Stimulated activated naive B cell treated with anti-CD40 and anti-IgM and Interleukin-4, amounts not matched to agents 10 μg/mL and 1 μg/mL and 100 μg/mL, for 72 hours (primary cell): ENCODE measurements at places on chromosomes 5 and 9.
A peak's percentile ranks its signal among the peaks of the same experiment; 100 is the strongest.

DNA sequence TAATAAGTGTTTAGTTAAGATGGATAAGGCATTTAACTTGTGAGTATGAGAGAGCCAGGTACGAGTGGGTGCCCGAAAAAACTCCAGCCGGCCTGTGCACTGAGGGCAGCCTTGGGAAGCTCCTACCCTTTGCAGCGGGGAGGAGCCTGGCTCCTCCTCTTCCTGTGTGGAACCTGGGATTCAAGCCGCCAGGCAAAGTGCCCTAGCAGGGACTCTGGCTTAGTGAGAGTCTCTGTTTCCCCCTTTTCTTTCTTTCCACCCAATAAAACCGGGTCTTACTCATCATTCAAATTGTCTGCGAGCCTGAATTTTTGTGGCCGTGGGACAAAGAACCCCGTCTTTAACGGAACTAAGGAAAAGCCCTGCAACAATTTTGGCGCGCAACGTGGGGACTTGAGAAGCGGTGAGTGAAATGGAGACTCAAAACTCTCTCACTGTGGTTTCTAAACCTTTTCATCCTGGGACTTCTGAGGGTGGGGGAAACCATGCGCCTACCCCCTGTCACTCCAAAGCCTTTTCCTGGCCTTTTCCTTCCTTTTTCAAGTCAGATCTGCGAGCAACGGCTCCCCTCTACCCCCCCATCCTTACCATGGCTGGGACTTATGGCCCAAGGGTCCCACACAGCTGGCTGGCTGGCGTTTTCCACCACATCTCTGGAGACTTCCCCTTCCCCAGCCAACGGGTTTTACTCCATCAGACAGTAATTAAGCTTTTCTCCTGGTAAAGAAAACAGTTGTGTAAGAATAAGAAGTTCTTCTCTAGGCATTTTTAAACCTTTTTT, 535.7 kb upstream of the ACO1 start:
- DNase-seq = no peak

GRCh38 chr5:91283326-91283725, 99.8 kb downstream of the ARRDC3 start:
- DNase-seq = no peak

DNA sequence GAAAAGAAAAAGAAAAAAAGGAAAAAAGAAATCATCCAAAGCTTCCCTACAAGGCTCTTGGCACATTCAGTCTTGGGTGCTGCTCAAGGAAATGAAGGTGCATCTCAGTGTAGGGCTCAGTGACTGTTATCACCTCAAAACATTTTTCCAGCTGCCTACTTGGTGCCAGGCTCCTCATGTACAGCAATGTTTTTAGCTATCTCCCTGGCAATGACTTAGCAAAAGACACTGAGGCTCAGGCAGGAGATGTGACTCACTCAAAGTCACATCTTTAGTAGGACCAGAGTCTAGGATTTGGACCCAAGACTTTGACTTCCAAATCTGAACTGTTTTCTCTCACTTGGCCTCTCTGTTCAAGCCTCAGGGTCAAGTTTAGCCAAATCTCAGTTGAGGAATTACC, 264.2 kb downstream of the CRB2 start:
- DNase-seq = no peak

DNA sequence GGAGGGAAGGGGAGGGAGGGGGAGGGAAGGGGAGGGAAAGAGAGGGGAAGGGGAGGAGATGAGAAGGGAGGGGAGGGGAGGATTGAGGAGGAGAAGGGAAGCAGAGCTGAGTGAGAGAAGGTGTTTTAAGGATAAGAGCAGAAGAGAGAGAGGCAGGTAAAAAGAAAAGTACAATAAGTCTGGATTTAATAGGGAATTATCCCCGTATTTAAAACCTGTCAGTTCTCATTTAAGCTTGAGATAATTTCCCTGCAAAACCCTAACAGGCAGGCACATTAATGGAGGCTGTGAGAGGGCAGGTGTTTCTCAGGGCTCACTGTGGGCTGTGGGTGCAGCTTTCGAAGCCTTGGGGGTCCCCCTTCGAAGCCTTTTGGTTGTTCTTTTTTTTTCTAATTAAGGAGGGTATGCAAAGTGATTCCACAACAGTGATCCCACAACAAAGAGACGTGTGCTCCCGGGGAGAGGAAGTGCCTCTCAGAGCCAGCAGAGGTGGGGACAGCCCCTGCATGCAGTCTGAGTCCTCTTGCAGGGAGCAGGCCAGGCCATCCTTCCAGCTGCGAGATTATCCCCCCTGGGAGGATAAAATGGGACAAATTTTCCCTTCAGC, 317.9 kb upstream of the IRX1 start:
- peak; percentile 6 for DNase-seq

DNA sequence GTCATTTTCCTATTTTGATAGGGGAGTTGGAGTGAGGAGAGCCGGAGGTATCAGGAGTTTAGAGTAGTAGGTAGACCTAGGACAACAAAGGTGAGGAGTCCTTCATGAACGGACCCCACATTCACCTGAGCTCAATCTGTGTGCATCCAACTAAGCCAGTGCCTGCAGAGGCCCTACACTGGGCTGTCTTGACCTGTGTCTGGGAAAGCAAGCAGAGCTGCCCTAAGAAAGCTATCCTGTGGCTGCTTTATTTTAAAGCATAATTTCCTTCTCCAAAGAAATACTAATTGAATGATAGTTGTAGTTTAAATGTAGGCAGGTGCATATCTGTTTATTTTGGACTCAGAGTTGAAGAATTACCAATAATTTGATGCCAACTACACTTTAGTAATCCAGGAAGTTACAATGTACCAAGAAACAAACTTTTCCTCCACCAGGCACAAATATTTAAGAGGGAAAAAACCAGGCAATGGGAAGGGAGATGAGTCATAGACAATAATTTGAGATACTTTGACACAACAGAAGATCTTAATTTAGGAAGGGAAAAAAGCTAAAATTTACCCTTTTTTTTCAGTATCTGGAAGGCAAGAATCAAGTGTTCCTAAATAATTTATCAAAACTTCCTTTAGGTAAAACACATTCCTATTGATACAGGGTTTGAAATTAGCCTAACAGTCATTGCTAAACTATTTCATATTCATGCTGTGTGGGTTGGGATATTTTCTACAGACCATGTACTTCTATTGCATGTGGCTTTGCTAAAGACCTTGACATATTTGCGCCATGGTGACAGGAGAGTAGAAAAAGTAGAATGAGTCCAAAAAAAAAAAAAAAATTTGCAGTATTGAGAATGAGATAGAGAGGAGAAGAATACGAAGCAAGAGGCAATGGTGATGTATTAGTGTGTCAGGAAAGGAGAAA, 376.6 kb upstream of the TUSC1 start:
- DNase-seq = no peak

GRCh38 chr9:36993933-36994764, 39.9 kb downstream of the PAX5 start:
- peak; percentile 91 for DNase-seq

- no peak for DNase-seq
These were observed 889.7 kb upstream of the CDH9 start for GRCh38 chr5:27928060-27928459.

DNA sequence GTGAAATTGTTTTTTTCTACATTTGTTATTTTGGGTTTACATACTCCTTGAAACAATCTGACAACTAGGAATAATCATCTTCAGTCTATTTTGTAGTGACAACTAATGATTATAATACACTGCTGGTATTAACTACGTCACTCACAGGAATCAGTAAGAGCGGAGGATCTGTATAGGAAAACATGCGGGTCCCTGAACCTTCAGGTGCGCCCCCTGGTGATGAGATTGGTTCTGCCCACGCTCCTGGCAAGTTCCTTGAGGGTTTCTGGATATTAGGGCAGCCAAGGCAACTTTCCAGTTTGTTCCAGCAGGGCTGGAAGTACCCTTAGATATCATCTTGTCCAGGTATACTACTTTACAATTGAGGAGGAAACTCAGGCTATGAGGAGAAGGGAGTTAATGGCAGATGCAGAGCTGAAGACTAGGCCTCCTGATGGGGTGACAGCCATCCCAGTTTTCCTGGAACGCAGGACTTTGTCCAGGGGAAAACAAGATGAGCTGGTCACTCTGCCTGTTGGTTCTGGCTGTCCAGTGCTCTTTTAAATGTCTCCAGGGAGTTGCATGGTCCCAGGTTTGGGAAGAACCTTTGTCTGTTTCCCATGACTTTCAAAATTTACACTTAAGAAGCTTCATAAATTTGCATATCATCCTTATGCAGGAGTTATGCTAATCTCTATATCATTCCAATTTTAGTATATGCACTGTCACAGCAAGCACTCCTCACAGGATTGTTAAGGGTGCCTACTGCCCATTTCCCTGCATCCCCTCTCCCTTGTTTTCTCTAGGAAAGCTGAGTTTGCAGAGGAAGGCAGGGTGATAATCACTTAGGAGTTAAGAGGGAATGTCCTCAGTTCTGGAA, 14.9 kb upstream of the WNT8A start:
- DNase-seq = peak; percentile 40

- DNase-seq = no peak
These were observed 48.6 kb upstream of the RNU6ATAC start for GRCh38 chr9:134212809-134213507.

DNA sequence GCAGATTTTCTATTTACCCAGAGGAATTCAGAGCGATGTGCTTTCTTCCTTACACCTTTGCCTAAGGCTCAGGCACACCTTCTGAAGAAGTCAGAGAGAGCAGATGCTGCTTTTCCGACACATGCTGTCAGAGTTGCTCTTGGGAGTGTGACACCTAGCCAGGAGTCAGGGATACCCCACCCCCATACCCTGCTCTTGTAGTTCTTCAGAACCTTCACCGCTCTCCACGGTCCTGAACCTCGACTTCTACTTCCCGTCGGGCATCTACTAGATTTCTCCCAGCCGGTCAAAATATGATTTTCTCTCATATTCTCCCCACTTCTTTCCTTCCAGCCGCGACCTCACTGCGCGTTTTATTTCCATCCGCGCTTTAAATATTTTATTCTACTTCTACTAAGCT, 1.7 kb downstream of the GRIN3A start:
- DNase-seq = no peak

DNA sequence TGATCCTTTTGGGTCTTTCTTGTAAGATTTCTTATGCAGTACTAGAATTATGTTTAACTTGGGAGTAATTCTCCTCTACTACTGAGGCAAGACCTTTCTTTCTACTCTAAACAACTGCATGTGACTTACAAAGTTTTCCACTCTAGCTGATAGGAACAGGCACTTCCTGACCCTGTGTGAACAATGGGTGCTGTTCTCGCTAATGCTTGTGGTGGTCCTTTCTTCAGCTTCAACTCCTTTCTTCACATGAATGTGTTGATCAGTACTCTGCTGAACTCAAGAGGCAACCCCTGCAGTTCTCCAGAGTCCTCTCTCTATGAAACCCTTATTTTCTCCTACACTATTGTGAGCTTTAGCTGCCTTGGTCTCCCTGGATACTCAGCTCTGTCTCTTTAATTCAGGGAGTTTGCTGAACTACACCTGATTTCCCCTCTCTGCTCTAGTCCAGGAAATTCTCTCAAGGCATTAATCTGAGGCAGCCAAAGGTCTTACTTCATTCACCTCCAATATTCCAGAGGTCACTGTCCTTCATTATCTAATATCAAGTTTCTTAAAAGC, 484.6 kb upstream of the PIK3R1 start:
- no peak for DNase-seq

- no peak for DNase-seq
These were observed 78.3 kb downstream of the PARP8 start for GRCh38 chr5:50744776-50745175.

DNA sequence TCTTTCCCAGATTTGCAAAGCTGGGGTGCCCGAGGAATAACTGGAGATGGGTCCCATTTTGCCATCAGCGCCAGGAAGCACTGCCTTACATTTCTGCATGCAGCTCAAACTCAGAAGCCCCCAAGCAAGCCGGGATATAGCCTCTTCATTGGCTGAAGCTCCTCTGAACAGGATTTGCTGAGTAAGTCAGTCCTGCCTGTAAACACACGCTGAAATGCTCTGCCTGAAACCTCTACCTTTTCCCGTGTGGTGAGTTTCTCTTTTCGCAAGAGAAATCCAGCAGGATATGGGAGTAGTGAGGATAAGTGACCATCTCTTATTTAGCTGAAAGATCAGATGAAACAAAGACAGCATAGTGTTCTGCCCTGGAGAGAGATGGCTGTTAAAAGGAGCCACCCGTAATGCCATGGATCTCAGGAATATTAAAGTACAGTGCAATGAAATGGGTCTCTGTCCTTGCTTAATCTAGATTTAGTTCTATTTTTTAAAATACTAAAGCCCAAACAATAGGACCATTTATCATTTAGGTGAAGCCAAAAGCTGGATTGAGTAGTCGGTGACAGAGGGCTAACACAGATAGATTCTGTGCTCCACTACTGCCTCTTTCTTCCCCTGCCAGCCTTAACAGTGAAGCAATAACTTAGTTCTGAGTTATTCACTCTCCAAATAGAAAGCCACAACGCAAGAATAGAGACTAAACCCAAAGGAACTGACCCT, 177.5 kb upstream of the PPP2R2B start:
- DNase-seq = no peak

GRCh38 chr9:111920531-111920930, 23.9 kb downstream of the UGCG start:
- no peak for DNase-seq

DNA sequence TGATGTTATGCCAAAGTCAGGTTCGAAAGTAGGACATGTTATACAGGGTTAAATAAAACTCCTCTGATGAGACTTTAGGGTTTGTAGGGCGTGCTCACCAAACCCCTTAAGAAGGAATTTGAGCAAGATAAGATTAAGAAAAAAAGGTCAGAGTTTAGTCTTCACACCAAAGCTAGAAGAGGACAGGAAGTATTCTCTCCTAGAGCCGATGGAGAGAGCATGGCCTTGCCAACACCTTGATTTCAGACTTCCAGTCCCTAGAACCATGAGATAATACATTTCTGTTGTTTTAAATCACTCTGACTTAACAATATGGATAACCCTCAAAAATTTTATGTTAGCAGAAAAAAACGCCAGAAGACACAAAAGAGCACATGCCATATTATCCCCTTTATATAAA, 16.3 kb upstream of the PLCXD3 start:
- DNase-seq = no peak

- no peak for DNase-seq
These were observed 176.4 kb upstream of the PITX1 start for GRCh38 chr5:135210286-135211055.

DNA sequence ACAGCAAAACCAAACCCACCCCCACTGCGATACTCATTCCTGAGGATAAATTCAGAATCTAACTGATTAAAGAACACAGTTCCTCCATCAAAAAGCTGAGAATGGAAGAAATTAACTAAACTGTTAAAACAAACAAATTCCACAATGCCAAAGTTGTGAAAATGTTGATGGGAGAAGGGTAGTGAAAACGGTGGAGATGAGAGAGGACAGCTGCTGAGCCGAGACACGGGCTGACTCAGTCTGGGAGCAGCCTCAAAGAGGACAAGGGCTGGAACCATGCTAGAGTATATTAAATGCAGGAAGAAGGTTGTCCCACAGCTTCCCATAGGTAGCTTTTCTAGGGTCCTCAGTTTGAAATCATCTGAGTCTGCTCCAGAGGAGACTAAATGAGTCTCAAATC, 14.3 kb downstream of the ADAMTS12 start:
- no peak for DNase-seq

GRCh38 chr9:116695438-116695837, 8.3 kb downstream of the TRIM32 start:
- DNase-seq = no peak
